CD4-positive, alpha-beta T cell treated with Interleukin-15 for 4 hours (primary cell): ENCODE measurements at places on chromosomes 1 and 21.

DNA sequence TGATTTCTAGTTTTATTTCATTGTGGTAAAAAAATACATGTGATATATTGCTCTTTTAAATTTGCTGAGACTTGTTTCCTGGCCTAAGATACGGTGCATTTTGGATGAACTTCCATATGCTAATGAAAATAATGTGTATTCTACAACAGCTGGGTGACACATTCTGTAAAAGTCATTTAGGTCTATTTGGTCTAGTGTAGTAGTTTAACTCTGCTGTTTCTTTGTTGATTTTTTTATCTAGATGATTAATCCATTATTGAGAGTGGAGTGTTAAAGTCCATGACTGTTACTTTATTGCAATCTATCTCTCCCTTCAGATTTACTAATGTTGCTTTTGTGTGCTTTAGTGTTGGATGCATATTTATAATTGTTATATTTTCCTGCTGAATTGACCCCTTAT lies 161.4 kb downstream of the VAV3 start:
- no peak for DNase-seq

GRCh38 chr1:162782671-162783070 lies 7.8 kb upstream of the HSD17B7 start:
- DNase-seq: no peak

- no peak for DNase-seq
Observed at GRCh38 chr1:12501661-12502060, 116.3 kb downstream of the DHRS3 start.

DNA sequence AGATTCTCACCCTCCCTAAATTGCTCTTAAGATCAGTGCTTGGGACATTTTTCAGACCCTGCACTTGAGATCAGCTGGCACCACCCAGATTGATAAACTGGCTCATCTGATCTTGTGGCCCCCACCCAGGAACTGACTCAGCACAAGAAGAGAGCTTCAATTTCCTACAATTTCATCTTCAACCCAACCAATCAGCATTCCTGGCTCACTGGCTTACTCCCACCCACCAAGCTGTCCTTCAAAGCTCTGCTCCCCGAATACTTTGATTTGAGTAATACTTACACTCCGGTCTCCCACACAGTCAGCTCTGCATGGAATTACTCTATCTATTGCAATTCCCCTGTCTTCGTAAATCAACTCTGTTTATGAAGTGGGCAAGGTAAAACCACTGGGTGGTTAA lies 461.9 kb upstream of the RGS18 start:
- DNase-seq: no peak

DNA sequence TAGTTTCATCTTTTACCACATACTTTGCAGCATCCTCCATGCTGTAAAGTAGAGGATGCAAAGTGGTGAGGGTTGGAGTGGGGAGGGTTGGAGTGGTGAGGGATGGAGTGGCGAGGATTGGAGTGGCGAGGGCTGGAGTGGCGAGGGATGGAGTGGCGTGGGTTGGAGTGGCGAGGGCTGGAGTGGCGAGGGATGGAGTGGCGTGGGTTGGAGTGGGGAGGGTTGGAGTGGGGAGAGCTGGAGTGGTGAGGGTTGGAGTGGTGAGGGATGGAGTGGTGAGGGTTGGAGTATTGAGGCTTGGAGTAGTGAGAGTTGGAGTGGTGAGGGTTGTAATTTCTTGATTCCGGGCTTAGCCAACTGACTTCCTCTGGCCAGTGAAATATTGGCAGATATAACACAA lies 618.3 kb downstream of the MRPL39 start:
- no peak for DNase-seq

DNA sequence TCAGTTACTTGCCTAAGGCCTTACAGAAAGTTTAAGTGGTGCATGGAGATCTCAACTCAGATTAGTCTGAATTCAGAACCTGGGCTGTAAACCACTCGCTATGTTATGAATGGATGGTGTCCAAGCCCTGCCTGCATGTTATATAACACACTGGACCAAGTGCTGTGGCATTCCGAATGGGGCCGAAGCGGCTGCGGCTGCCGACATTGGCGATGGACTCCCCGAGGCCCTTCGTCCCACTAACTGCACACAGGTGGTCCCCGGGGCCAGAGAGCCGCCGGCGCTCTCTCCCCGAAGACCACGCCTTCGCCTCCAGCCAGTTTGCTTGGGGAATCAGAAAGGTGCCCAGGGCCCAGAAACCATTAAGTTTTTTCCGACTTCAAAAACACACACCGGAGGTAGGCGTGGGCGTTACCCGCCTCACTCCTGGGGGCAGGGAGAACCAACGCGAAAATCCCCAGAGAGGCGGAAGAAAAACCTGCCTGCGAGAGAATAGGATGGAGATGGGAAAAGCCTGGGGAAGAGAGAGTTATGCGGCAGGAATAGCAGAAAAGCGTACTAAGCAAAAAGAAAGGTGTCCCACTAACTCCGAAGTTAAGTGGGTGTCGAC lies 579 bp upstream of the TENT5C start:
- no peak for DNase-seq

- no peak for DNase-seq
Observed at GRCh38 chr21:28280611-28281010, 712.1 kb downstream of the LTN1 start.

GRCh38 chr1:166730299-166730888 lies 108.9 kb upstream of the POGK start:
- no peak for DNase-seq

- DNase-seq: peak; percentile 39
Observed at GRCh38 chr1:28933277-28933676, 18.9 kb downstream of the EPB41 start.

DNA sequence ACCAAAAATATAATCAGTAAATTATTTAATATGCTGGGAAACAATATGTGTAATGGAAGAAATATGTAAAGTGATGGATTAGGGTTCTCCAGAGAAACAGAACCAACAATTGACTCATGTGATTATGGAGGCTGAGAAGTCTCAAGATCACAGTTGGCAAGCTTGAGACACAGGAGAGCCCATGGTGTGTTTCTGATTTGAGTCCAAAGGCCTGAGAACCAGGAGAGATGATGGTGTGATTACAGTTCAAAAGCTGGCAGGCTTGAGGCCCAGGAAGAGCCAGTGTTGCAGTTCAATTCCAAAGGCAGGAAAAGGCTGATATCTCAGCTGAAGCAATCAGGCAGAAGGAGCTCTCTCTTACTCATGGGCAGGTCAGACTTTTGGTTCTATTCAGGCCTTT lies 138.8 kb upstream of the NBPF11 start:
- DNase-seq: no peak

DNA sequence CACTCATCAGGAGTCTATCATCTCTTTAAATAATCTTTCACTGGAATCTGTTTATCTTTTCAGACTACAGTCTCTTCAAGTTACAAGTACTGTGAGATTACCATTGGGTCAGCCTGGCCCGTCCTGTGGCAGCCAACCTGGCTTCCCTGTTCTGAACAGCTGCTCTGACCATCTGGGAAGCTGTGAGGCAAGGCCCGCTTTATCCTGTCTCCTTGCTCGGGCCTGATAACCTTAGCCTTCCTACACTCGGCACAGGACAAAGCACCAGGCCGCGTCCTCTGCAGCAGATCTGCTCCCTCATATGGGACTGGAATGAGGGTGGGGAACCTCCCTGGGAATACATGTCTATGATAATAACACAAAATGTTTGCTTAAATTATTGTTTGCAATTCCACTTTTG lies 113.3 kb downstream of the PTPN14 start:
- no peak for DNase-seq

- DNase-seq: no peak
Observed at GRCh38 chr1:208431721-208432120, 187.5 kb upstream of the PLXNA2 start.

DNA sequence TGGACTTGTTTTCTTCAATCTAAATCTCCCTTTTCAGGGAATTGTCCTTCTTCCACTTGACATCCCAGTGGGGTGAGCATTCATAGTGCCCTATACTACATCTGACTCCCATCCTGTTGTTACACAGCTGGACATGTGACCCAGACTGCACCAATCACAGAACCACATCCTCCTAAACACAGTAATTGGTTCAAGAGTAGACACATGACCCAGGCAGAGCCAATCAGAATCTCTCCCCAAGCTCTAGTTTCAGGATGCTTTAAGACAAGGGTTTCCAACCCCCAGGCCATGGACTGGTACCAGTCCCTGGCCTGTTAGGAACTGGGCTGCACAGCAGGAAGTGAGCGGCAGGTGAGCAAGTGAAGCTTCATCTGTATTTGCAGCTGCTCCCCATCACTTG lies 5.6 kb upstream of the DDOST start:
- no peak for DNase-seq

GRCh38 chr1:25161981-25162380 lies 70.3 kb downstream of the SYF2 start:
- DNase-seq: no peak

- DNase-seq: no peak
Observed at GRCh38 chr1:245156736-245157505, 2.1 kb downstream of the KIF26B start.

GRCh38 chr1:99004254-99004860 lies 304 bp downstream of the PLPPR5 start:
- no peak for DNase-seq

GRCh38 chr1:207014728-207015127 lies 17.8 kb downstream of the C1orf116 start:
- DNase-seq: no peak

DNA sequence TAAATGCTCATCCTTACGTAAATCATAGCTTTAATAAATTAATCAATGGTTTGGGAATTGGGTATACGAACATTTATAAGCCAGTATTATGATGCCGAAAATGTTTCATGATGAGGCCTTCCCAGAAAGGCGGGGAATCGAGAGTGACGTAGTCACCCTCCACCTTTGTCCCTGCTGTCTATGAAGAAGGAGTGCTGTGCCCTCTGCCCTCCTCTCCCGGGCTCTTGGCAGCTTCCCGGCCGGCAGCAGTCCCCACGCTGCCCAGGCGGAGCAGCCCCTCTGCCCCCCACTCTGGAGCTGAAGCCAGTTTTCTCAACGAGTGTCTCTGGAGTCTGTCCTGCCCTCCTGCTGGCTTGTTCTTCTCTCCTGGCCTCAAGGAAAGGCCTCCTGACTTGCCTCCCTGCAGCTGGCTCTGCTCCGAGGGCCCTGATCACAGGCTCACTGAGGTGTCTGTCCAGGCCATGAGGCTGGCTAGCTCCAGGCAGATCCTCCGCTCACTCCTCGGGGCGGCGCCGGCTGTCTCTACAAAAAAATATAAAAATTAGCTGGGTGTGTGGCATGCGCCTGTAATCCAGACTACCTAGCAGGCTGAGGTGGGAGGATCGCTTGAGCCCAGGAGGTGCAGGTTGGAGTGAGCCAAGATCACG lies 150.7 kb upstream of the COL6A1 start:
- DNase-seq: no peak

DNA sequence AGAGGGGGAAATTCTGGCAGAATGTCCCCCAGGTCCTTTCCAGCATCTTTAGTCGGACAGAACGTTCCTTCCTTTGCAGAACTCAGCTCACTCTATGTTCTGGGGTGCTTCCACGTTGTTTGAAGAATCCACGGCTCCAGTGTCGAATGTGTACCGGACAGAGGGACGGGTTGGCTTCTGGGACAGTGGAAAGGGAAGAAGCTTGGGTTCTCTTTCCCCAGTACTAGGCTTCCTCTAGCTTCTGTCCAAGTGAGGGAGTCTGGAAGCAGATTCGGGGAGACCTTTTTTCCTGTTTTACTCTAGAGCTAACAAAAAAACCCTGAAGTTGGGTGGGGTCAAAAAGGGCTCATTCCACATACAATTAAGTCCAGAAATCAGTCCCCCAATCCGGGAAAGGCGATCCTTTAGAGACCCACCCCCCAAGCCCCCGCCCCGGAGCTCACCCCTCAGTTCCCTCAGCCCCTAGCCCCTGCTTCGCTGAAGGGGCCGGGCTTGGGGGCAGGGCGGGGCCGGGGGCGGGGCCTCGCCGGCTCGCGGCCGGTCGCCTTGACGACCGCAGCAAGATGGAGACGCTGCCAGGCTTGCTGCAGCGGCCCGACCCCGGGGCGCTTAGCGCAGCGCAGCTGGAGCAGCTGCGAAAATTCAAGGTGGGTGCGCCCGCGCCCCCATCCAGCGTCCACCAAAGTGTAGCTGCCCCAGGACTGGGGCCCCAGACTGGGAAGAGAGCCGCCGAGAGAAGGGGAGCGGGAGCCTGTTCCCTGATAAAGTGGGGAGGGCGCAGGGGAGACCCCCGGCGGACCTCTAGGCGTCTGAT lies at the start of gene RIIAD1:
Gene RIIAD1, plus strand, starts transcription at position 549 of the 814 bp plus-strand sequence. Its CDS starts 15 bp downstream, at position 564.
- peak; percentile 41 for DNase-seq

DNA sequence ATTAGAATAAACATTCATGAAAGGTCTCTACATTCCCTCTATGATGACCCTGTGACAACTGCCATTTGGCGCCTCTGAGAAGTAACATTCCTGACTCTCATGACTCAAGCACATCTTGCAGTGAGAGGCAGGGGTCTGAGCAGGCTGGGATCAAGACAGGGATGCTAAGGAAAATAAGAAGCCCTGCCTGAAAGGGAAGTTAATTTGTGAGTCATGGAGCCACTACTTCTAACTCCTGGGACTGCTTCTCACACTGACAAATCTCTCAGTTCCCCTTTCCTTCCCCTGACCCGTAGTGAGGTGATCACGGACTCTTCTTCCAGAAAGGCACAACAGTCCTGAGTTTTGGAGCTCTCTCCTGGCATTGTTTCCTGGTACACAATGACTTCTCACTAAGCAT lies 231.9 kb downstream of the TNR start:
- DNase-seq: no peak

DNA sequence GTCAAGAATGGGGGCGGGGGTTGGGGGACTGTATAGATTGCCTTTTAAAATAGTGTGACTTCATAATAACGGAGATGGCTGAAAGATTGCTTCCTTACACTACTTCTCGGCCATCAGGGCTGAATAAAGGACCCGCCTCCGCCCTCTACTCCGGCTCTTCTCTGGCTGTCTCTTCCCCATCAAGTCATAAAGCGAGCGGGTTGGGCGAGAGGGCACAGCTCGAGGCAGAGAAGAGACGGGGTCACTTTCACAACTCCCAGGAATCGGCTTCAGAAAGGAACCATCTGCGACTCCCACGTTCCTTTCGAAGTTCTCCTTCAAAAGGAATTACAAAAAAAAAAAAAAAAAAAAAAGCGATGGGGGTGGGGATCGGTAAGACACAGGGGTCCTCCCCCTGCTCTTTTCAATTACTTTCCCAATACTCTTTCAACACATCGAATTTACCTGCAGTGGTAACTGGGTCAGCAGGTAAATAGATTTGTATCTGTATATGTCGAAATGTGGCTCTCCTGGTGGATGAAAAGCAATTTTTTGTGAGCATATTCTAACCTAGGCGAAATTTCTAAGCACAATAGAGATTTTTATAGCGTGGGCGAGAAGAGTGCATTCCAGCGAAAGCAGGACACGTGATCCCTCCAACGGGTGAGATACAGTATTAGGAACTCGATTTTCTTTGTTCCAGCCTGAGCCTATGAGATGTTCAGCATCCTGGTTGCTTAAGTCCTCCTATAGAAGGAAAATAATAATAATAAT lies 2.0 kb downstream of the LRRC7 start:
- DNase-seq: no peak

- no peak for DNase-seq
Observed at GRCh38 chr1:248576260-248576980, 1.9 kb upstream of the OR2T34 start.

DNA sequence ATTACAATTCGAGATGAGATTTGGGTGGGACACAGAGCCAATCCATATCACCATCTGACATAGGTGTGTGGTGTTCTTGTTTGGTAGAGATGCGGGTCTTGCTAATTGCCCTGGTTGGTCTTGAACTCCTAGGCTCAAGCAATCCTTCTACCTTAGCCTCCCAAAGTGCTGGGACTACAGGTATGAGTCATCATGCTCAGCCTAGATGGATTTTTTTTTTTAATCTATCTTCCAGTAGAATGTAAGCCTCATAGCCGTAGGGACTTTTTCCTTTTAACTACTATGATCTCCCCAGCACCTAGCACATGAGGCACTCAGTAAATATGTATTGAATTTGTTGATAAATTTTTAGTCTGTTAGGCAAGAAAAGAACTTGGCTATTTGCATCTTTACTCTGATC lies 94.6 kb upstream of the TENT5C start:
- DNase-seq: no peak

- DNase-seq: no peak
Observed at GRCh38 chr1:226661965-226662364, 77.1 kb downstream of the ITPKB start.
